ENCODE measurements at places on chromosomes 3 and 15.

- no peak for DNase-seq
These were observed 19.6 kb downstream of the SUMF1 start for GRCh38 chr3:4447295-4447999.

DNA sequence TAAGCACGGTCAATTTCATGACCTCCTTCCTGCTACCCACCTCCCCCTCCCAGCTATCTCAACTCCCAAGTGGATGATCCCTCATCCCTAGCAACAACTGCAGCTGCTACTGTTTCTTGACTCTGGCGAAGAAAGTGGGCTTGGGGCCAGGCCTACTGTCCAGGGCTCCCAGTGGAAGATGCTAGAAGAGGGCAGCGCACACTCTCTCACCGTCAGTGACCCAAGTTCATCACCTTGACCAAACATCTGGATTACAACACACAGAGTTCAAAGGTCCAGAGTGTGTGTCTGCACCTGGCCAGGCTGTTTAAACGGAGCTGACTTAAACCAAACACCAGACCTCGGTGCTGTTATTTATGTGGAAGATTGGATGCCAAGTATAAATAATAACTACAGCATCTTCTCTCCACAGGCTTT, 385.6 kb downstream of the SHQ1 start:
- DNase-seq = no peak

GRCh38 chr3:27293939-27294338, 75.2 kb downstream of the NEK10 start:
- DNase-seq = no peak

- no peak for DNase-seq
These were observed 138.2 kb downstream of the GADL1 start for GRCh38 chr3:30756218-30756617.

DNA sequence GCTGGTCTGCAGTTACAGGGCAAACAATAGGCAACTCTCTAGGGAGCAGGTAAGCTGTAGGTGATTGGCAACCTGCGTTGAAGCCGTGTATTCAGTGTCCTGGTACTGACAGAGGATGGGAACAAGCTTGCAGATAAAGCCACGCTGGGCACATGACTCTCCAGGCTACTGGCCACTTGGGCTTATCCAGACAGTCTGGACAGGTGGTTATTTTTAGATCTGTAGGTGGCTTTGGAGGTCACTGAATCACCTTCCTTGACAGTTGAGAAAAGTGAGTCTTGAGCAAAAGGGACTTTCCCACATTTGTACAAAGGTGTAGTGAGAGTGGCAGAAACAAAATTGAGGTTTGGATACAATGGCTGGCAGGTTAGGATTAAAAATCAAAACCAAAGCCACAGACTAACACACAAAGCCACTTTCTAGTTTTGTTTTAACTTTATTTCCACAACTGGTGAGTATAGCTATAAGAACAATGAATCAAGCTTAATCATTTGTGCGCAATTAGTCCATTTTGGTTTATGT, 22.3 kb upstream of the IL1RAP start:
- DNase-seq = no peak

DNA sequence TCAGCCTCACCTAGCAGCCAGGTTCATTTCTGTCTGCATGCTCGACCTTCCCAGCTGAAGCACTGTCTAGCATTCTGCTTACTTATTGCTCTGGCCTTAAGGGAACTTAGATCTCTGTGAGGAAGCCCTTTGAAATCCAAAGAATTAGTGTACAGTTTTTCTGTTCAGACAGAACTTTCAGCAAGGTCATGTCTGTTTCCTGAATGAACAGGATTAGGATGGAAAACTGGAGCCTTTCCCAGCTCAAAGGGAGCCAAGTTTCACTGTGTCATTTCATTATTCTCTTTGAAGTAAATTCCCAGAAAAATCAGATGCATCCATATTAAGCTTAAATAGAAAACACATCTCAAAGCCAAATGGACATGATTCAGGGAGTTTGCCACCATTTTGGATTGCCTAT, 457.3 kb upstream of the KCNMB2 start:
- no peak for DNase-seq

GRCh38 chr3:138491971-138492370, 57.6 kb downstream of the ESYT3 start:
- no peak for DNase-seq
